OCI-LY7 (cell line): ENCODE measurements at places on chromosomes 6 and 20.

DNA sequence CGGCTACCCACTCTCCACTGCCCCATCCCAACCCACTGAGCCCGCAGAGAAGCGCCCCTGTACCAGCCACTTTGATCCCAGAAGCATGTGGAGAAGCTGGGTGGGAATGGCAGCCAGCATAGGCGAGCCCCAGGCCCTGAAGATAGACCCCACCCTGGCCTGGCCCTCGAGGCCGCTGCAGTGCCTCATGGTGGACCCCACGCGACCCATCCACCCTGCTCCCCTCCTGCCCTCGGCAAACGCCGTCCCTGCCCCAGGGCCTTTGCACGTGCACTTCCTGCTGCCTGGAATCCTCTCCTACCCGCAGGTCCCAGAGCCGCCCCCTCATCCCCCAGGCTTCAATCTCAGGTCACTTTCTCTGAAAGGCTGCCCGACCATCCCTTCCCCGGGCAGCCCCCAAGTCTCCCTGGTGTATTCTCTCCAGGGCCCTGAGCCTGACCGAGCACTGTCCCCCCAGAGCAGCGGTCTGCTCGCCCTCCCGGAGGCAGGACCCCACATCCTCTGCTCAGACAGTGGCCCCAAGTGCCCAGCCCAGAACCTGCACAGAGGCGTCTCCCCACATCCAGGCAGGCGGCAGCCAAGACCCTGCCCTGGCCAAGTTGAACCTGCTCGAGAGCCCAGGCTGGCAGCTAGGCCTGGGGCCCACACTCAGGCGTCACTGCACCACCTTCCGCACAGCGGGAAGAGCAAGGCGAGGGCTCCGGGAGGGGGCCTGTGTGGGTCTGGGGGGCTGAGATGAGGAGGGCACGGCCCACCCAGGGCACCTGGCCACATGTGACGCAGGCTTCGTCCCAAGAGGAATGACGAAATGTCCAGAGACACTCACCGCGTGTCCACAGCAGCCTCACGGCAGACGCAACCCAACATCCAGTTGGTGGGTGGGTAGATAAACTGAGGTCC is 14.0 kb downstream of the KCNQ2 start:
- no peak for DNase-seq

- DNase-seq: no peak
These were observed 523.4 kb upstream of the BTBD3 start for GRCh38 chr20:11394145-11394833.

DNA sequence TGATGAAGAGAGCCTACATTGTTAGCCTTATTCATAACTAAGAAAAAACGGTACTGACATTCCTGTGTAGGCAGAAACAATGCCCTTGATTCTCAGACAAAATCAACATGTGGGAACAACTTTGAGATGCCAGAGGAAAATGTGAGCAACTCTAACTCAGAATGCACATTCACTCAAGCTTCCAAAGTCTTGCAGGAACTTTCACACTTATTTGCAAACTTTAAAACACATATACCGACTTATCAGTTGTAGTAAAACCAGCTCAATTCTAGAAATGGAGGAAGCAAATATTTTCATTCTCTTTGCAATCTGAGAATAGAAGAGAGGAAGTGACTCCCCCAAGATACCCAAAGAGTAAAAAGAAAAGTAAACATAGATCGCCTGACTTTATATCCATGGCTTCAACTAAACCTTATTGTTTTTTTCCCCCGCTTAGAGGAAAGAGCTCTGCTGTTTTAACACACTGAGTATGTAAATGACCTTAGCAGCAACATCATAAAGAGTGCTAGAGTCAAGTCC is 117.6 kb downstream of the EPB41L2 start:
- DNase-seq: no peak

GRCh38 chr6:137343241-137343640 is 124.1 kb upstream of the IFNGR1 start:
- DNase-seq: no peak

GRCh38 chr6:72133324-72133723 is 247.0 kb downstream of the RIMS1 start:
- DNase-seq: no peak

DNA sequence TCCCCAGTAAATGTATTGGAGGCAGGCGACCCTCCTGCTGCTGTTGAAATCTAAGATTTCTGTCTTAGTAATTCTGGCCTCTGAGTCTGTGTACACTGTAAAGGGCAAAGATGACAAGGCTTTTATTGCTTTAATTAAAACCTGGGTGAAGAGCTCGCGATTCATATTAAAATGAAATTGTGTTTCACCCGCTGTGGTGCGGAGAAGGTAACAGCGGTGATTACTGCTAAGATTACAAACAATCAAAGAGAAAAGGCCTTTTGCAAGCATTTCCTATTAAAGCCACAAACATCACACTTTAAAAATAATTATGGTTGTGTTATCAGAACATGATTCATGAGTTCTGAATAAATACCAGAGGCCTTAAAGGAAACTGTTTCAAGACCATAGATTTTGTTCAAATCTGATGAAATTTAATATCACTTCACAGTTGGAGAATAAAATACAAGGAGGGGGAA is 69.3 kb downstream of the TOX2 start:
- no peak for DNase-seq

- DNase-seq: no peak
These were observed 14.8 kb downstream of the PGK2 start for GRCh38 chr6:49772285-49772684.
